ENCODE measurements at places on chromosomes 11 and 22.

GRCh38 chr11:34203377-34203871 lies 98.0 kb downstream of the NAT10 start:
- DNase-seq, result no peak

GRCh38 chr11:3147257-3147619 lies 17.9 kb downstream of the OSBPL5 start:
- DNase-seq, result no peak

DNA sequence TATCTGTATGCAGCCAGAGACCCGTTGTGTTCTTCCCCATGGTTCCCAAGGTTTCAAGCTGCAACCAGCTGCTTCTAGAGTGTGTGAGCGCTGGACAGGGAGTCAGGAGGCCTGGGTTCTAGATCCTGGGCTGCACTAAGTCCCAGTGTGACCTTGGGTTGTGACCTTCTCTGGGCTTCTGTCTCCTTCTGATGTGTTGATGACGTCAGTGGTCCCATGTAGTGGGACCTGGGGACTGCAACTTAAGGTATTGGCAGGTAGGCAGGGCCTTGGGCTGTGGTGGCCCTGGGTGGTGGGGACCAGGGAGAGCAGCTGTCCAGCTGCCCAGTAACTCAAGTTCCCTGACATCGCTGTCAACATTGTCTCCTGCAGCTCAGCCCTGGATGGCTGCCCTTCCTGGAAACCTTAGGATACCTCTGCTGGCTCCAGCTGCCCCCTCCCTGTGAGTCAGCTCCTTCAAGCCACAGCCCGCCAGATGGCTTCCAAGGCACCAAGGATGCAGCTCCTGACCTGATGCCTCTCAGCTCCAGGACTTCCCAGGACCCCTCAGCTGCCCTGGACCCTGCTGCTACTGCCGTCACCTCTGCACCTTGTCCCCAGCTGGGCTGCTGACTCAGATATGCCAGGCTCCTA lies 1.3 kb upstream of the PVALB start:
- no peak for DNase-seq

- no peak for DNase-seq
Observed at GRCh38 chr11:23769214-23769613, 727.6 kb upstream of the LUZP2 start.

Measured in stimulated activated CD8-positive, alpha-beta memory T cell treated with anti-CD3 and anti-CD28 coated beads, Interleukin-4, amount 100 ng/mL, for 1 hour (primary cell).